ENCODE measurements at places on chromosomes 13 and 19.

DNA sequence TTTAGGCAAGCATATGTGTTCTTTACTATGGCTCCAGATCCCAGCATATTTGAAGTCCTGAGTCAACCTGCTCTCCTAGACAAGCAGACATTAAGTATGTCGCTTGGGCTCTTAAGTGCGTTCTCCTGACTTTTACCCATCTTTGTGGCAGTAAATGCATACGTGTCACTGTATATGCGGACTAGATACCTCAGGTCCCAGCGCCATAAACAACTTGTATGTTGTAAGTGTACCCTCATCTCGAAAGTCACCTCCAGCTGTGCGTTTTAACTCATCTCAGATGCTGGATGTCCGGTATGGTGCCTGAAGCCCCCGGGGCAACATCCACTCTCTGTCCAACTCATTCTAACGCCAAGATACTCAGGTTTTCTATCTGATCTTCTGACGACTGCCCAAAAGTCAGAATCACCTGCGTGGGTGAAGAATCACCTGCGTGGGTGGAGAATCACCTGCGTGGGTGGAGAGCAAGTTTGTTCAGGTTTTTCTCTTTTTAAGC is 1.7 kb downstream of the PTOV1 start:
- no peak for DNase-seq

- DNase-seq = peak; percentile 57
Measured at GRCh38 chr13:101144808-101145419, 271.4 kb downstream of the NALCN start.

DNA sequence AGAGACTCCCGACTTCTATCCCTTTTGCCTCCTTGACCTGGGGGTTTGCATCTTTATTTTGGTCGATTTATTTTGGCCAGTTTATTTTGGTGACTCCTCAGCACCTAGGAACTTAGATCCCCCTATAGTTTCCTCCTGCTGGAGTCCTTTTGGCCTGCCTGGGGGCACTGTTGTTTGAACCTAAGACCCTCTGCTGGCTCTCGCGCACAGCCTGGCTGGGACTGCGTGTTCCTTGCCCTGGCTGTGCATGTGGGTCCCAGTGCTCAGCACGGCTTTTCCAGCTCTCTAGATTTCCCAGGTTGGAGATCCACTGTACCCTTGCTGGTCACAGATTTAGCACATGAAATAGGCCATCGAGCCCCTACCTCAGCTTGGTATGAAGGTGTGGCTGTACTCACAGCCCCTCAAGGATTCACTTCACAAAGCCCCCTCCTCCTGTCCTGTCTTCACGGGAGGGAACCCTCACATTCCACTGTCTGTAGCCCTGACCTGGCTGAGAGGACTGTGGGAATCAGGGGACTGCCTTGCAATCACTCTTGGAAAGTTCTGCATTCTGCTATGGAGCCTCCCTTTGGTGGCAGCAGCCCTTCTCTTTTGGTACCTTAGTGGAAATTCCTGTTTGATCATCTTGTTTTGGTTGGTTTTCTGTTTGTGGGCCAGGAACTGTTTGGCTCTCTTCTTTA is 8.3 kb downstream of the UBAC2 start:
- no peak for DNase-seq

DNA sequence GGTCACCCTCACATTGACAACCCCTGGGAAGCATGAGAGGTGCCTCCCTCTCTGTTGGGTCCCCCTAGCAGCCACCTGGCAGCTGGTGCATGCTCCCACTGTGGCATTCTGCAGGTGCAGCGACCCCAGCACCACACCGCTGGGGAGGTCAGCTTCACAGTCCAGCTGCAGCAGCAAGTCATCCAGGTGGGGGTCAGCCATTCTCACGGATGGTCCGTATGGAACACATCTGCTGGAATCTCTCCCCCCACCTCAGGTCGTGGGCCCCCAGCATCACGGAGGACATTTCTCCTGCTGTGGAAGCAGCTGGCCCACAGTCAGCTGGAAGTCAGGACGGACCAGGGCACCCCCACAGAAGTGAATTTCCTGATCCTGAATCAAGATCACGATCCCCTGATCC is 201.3 kb downstream of the COG6 start:
- no peak for DNase-seq

- DNase-seq = no peak
Measured at GRCh38 chr19:944663-945241, 18.9 kb downstream of the ARID3A start.
